Cerebellar nuclear complex (tissue), 1 donor: ENCODE measurements at places on chromosomes 13 and 19.

DNA sequence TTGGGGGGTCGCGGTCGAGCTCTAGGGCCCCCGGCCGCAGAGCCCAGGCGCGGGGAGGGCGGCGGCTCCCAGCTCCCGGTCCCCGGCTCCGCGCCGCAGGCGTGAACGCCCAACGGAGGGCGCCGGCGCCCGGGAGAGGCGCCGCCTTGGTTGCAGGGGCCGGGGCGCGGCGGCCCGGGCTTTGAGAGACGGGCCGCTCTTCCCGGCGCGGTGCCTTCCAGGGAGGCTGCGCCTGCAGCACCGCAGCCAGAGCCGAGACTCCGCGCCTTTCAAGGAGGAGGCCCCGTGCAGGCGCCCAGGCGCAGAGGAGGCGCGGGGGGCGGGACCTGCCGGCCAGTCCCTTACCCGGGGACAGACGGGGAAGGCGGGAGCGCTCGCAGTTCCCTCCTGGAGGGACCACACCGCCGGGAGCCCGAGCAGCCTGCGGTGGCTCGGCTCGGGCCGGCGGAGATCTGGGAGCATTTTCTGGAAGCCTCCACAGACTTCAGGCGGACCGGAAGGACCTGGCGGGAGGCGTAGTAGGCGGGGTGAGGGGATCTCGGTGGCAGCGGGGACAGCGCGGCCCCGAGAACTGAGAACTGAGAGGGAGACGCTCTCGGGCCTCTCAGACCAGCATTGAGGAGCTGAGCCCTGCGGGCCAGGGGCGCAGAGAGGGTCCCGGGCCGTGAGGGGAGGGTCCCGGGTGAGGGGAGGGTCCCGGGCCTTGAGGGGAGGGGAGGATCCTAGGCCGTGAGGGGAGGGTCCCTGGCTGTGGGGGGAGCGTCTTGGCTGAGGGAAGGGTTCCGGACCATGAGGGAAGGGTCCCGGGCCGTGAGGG lies 25.5 kb upstream of the MCF2L start:
- no peak for DNase-seq

DNA sequence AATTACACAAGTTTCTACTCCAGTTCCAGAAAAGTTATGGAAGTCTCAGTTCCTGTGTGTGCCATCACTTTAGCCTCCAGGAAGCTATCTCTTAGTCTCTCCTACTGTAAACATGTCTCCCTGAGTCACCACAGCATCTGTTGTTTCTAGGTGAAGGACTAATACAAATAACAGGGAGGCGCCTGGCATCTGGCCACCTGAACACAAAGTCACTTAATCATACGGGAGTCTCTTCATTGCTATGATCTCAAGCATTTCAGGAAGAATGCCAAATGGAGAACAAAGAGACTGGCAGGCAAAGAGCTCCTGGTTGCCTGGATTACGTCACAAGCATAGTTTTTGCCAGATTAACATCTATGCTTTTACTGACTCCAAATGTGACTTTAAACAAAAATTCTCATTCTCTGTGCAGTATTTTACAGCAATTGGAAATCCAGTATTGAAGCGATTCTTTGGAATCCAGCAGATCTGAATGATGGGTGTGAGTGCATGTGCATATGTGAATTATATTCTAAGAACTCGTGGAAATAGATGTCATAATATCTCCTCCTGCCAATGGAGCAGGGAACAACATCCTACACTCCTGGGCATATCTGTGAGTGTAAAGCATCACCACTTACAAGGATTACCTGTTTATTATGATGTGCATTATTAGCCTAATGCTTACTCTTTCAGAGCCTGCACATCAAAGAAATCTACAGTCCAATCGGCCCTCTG lies 572.8 kb downstream of the PCDH9 start:
- DNase-seq, result peak; percentile 20

DNA sequence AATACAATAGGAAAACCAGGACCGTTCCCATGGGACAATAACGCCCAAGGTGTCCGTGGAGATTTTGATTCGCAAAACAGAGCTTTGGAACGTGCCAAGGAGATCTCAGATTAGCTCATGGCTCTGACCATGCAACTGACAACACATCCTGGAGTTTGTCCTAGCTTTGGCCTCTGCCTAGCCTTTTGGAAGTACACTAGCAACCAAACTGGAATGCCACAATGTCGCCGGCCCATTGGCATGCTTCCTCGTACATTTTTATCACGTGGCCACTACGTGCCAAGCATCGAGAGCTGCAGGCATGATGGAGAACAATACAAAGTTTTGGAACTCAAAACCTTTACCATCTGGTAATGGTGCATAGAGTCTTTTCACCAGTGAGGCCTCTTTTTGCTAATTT lies 256.5 kb downstream of the DCLK1 start:
- no peak for DNase-seq

GRCh38 chr19:45999653-46000121 lies 4.4 kb downstream of the CCDC61 start:
- peak; percentile 82 for DNase-seq

- no peak for DNase-seq
These were observed 63.2 kb upstream of the RGCC start for GRCh38 chr13:41394166-41394565.

DNA sequence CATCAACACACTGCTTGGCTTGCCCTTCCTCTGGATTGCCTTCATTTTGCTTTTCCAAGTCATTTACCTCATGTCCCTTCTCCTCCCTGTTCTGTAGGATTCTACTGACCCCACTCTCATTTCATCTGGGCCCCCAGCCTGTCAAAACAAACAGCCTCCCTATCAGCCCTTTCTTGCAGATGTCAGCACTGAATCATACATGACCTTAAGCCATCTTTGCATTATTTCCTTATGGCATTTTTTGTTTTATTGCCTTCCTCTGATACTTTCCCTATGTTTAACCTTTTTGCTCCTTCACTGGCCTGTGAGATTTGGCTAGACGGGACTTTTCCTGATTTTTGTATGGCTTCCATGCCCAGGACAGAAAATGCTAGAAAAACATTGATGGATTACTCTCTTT lies 8.7 kb downstream of the LRCH1 start:
- DNase-seq, result no peak

- no peak for DNase-seq
These were observed 22.1 kb downstream of the UPF1 start for GRCh38 chr19:18853755-18854427.

DNA sequence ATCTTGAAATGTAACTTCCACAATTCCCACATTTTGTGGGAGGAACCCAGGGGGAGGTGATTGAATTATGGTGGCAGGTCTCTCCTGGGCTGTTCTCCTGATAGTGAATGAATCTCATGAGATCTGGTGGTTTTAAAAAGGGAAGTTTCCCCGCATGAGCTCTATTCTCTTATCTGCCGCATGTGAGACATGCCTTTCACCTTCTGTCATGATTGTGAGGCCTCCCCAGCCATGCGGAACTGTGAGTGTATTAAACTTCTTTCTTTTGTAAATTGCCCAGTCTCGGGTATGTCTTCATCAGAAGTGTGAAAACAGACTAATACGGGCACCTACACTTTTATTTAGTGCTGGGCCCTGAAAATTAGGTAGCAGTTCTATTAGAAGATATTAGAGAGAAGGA lies 45.8 kb downstream of the TNFSF13B start:
- DNase-seq, result no peak

- DNase-seq, result no peak
These were observed 2.8 kb downstream of the MAST1 start for GRCh38 chr19:12841094-12841493.

- DNase-seq, result no peak
These were observed 63.1 kb downstream of the SLITRK1 start for GRCh38 chr13:83819156-83819555.

DNA sequence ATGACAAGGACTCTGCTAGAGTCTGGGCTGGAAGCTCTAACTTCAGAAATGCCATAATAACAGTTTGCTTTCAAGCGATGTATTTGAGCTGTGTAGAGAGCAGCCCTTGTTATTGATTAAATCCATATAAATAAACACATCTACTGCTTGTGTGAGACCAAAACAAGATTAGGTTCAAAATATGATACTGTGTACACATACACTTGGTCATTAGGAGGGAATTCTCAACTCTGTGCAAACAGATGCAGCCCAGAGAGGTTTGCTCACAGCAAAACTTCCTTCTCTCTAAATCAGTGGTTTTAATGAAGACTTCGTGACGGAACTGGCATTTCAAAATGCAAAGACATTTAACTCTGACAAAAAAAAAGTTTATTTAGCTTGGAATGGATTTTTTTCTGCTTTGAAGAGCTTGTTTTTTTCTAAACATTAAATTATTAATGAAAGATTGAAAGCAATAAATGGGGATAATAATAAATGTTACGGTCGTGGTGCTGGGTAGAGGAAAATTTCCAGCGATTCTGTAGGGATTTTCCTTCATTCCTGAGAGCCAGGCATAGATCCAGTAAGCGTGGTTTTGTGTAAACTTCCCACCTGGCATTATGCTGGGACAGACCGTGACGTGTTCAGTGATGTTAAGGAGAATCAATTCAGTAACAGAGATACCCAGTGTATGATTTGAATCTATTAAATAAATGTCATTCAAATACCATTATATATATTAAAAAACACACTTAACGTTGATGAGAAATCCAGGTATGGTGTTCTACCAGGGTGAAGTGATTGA lies 213.7 kb downstream of the TEX29 start:
- DNase-seq, result no peak

DNA sequence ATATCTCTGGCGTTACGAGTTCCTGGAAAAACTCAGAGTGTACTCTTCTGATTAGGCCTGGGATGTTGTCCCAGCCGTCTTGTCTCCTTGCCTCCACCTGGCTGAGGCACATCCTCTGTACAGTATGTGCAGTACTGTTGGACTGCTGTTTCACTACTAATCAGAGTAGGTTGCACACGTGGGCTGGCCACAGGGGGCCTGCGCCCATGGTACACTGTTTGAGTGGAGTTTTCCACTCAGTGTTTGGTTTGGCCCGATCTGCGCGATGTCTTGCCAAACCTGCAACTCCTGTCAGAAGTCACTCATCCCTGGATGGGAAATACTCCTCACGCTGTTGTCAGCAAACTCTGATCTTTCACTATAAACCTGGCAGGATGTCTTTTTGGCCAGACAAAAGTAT lies 189.6 kb upstream of the CSNK1A1L start:
- DNase-seq, result no peak

DNA sequence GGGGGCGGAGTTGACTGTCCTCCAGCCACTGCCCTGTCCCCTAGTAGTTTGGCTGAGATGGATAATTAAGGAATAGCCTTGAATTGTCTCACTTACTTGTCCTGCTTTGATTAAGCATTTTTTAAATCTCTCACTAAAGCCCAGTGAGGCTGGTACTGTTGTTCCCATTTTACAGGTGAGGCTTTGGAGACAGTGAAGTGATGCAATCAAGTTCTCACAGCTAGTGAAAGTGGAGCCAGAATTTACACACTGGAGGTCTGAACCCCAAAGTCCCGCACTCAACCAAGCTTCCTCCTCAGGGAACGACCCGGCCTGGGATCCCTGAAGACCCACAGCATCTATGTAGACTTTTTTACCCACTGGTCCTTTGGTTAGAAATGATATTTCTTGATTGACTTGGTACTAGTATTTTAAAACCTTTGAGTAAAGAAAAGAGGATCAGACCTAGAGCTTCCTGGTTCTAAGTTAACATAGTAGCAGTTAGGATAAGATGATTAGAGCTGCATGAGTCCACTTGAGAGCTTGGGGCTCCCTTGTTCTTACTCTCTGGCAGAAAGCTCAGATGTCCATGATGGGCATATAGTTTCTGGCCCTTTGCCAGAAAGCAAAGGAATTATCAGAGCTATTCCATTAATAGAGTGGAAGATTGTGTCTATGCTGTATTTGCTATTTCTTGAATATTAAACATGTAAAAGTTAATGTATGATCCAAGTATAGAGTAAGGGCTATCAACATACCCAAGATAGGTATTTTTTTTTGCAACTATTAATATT lies 154.3 kb downstream of the LMO7 start:
- no peak for DNase-seq

GRCh38 chr13:58085819-58086218 lies 454.3 kb downstream of the PCDH17 start:
- DNase-seq, result no peak

DNA sequence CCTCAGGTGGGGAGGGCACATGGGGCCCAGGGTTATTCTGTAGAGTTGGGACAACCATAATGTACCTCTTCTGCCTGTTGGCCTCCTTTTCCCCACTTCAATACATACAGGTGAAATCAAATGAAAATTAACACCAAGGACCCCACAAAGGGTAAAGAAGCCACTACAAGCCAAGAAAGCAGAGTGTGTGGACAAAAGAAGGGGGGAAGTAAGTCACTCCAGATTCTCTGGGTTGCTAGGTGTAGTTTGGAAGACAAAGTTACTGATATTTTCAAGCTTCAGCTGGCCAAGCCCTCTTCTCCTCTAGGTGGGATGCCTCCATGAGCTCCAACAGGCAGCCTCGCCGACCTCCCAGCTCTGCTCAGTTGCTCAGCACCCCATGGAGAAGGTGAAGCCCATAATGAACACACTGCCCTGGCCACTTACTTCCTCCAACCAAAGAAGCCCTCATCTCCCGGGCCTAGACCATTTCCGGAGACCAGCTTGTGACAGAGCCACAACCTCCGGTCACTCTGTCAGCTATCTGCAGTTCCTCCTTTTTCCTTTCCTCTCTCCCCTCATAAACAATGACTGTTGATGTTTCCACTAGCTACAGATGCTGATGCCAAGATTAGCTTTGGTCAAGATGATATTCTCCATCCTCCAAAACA lies 66.8 kb upstream of the MED4 start:
- no peak for DNase-seq

DNA sequence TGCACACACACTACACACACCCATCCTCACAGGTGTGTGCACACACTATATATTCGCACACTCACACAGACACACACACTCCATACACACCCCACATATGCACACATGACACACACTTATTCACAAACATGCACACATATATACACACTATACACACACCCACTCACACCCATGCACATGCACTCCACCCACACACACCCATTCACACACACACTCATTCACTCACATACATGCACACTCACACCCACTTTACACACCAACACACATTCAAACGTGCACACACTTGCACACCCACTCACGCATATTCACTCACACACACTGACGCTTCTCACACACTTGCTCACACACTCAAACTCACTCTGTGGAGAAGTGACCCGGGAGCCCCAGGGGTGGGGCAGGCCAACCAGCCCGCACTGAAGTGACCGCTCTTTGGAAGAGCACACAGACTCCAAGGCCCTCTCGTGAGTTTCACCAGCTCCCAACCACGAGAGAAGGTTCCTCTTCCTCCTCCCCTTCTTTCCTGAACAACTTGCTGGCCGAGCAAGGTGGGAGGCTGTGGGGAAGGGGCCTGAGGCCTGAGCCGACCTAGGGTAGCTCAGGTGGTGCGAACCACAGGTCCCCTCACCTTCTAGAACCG lies 86.1 kb upstream of the TM9SF2 start:
- DNase-seq, result no peak
